Esophagus squamous epithelium (tissue), 5 donors: ENCODE measurements at places on chromosomes 2 and 18.

DNA sequence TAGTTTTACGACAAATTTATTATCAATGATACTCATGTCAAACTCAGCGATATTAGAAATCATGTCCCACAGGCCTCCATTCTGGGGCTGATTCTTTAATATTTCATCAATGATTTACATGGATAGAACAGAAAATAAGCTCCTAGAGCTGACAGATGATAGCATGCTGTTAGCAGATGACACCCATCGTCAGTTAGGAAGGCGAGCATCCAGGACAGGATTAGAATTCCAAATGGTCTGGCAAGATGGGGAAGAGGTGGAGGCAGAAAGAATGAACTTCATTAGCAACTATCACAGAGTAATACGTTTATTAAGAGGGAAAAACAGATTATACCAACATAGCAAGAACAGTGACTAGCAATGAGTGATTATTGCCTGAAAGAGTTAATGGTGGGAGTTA is 46.2 kb upstream of the ACVR1 start:
- no peaks in the 10 kb centered on the region for H3K4me1 ChIP-seq
- H3K36me3 ChIP-seq = no peaks in the 10 kb centered on the region
- H3K27ac ChIP-seq = no peak overlapping the region
- no peak overlapping the region for H3K4me3 ChIP-seq
- no peaks in the 10 kb centered on the region for H3K27me3 ChIP-seq

DNA sequence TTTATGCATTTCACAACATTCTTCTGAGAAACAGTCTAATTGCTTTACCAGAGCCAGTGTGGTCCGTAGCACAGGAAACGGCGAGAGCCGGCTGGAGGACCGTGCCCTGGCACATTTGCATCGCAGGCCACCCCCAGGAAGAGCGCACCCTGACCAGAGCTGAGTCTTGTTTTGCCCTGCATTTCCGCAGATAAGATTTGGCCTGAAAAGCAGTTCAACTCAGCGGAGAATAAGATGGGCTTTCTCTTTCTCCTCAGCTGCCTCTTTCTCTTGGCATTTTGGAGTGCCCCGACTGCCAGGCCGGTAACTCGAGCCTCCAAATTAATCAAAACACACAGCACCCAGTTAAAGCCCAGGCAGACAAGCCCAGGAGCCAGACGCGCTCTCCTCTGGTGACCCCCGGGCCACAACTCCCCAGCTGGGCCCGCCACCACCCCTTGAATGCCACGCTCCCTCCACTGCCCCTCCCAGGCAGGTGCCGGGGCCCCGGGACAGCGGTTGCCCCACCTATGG is 464 bp downstream of the COL4A4 start:
- DNase-seq = no peak
- peak overlapping the region; percentile 54 for H3K4me3 ChIP-seq
- peak overlapping the region; percentile 25 for H3K27ac ChIP-seq
- H3K4me1 ChIP-seq = peaks cover 25% of the 10 kb centered on the region
- H3K27me3 ChIP-seq = no peaks in the 10 kb centered on the region

DNA sequence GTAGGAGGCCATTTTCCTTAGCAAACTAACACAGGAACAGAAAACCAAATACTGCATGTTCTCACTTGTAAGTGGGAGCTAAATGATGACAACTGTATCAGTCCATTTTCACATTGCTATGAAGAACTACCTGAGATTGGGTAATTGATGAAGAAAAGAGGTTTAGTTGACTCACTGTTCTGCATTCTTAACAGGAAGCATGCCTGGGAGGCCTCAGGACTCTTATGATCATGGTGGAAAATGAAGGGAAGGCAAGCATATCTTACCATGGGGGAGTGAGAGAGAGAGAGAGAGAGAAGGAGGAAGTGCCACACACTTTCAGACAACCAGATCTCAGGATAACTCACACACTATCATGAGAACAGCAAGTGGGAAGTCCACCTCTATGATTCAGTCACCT is 105.3 kb downstream of the PARD3B start:
- no peak overlapping the region for H3K4me3 ChIP-seq
- DNase-seq = no peak
- H3K27ac ChIP-seq = no peak overlapping the region
- peaks cover 5% of the 10 kb centered on the region for H3K4me1 ChIP-seq
- H3K27me3 ChIP-seq = no peaks in the 10 kb centered on the region

GRCh38 chr2:111698743-111699554 is 185.0 kb downstream of the ANAPC1 start:
- no peaks in the 10 kb centered on the region for H3K27me3 ChIP-seq
- peaks cover 72% of the 10 kb centered on the region for H3K4me1 ChIP-seq
- DNase-seq = peak; percentile 20

GRCh38 chr2:17911491-17912260 is 33.2 kb downstream of the KCNS3 start:
- H3K36me3 ChIP-seq = no peaks in the 10 kb centered on the region
- H3K27me3 ChIP-seq = no peaks in the 10 kb centered on the region

DNA sequence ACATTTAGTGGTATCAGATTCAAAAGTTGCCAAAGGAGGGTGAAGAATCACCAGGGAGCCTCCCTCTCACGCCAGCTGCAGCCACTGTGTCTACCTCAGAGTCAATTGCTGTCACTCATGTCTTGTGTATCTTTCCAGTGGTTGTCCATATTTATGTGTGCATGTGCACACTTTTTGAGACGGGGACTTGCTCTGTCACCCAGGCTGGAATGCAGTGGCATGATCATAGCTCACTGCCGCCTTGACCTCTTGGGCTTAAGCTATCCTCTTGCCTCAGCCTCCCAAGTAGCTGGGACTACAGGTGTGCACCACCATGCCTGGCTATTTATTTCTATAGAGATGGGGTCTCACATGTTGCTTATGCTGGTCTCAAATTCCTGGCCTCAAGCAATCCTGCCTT is 4.0 kb downstream of the MOCOS start:
- H3K27me3 ChIP-seq = no peaks in the 10 kb centered on the region
- no peaks in the 10 kb centered on the region for H3K36me3 ChIP-seq
- no peak overlapping the region for H3K27ac ChIP-seq
- peaks cover 27% of the 10 kb centered on the region for H3K4me1 ChIP-seq

DNA sequence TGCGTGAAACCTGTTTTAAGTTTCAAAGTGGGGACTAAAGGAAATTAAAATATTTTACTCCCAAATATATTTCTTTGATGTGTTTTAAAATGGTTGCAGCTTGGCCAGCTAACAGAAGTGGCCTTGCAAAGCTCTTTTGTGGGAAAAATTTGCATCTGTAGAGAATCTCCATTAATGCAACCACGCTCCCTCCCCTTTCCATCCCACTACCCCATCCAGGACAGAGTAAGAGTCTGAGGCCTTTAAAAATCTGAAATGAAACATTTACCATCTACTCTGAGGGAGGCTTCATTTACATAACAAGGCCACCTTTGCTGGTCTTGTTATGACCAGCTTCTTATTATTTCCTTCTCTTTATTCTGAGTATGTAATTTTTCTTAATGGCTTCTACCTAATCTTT is 63.5 kb downstream of the STAT4 start:
- H3K4me3 ChIP-seq = no peak overlapping the region
- no peaks in the 10 kb centered on the region for H3K27me3 ChIP-seq
- H3K36me3 ChIP-seq = no peaks in the 10 kb centered on the region
- no peak overlapping the region for H3K27ac ChIP-seq
- no peak for DNase-seq
- H3K4me1 ChIP-seq = no peaks in the 10 kb centered on the region

GRCh38 chr18:80109676-80110078 is 615 bp downstream of the ADNP2 start:
- no peak for DNase-seq
- H3K36me3 ChIP-seq = no peaks in the 10 kb centered on the region
- peaks cover 37% of the 10 kb centered on the region for H3K4me1 ChIP-seq

- H3K4me3 ChIP-seq = peak overlapping the region; percentile 64
- H3K4me1 ChIP-seq = peaks cover 10% of the 10 kb centered on the region
- H3K27ac ChIP-seq = no peak overlapping the region
- H3K36me3 ChIP-seq = no peaks in the 10 kb centered on the region
Measured at GRCh38 chr2:131035826-131036231, 57.4 kb downstream of the FAM168B start.

- H3K4me3 ChIP-seq = no peak overlapping the region
- H3K27ac ChIP-seq = no peak overlapping the region
- no peak for DNase-seq
- peaks cover 11% of the 10 kb centered on the region for H3K27me3 ChIP-seq
- peaks cover 4% of the 10 kb centered on the region for H3K4me1 ChIP-seq
- no peaks in the 10 kb centered on the region for H3K36me3 ChIP-seq
Measured at GRCh38 chr2:85900366-85900765, 11.6 kb upstream of the ST3GAL5 start.

- no peaks in the 10 kb centered on the region for H3K27me3 ChIP-seq
- no peak overlapping the region for H3K4me3 ChIP-seq
- DNase-seq = no peak
- no peaks in the 10 kb centered on the region for H3K36me3 ChIP-seq
- H3K27ac ChIP-seq = no peak overlapping the region
- no peaks in the 10 kb centered on the region for H3K4me1 ChIP-seq
Measured at GRCh38 chr2:40935349-40935748, 483.5 kb upstream of the SLC8A1 start.

- DNase-seq = no peak
- H3K27ac ChIP-seq = no peak overlapping the region
- no peaks in the 10 kb centered on the region for H3K4me1 ChIP-seq
- H3K4me3 ChIP-seq = no peak overlapping the region
- no peaks in the 10 kb centered on the region for H3K36me3 ChIP-seq
- H3K27me3 ChIP-seq = no peaks in the 10 kb centered on the region
Measured at GRCh38 chr18:42229211-42230210, 274.5 kb downstream of the PIK3C3 start.

DNA sequence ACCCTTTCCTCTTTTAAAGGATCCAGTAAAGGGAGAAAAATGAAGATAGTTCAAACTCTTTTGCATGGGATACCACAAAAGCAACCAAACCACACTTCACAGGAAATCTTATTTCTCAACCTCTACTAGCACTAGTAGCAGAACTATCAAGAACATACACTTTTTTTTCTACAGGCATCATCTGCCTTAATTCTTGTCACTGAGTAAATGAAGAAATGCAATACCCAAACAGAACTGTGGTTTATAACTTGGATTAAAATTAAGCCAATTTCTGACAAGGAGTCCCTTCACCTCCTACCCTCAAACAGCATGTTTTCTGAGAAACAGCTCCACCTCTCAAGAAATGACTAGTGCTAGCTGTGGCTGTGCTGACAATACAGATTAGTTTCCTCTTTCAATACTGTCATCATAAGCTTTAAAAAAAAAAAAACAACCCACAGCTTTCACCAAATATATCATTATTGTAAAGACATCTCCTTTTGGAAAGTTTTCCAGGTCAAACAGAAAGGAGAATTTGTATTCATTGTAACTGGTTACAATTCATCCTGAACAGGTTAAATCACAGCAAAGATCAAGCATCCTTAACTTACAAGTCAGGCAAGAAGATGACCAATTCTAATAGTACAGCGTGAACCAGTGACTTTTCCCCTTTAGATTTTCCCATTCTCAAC is 44.4 kb downstream of the PTPN2 start:
- no peaks in the 10 kb centered on the region for H3K27me3 ChIP-seq
- H3K4me1 ChIP-seq = peaks cover 32% of the 10 kb centered on the region
- no peak for DNase-seq
- H3K36me3 ChIP-seq = peaks cover 23% of the 10 kb centered on the region

DNA sequence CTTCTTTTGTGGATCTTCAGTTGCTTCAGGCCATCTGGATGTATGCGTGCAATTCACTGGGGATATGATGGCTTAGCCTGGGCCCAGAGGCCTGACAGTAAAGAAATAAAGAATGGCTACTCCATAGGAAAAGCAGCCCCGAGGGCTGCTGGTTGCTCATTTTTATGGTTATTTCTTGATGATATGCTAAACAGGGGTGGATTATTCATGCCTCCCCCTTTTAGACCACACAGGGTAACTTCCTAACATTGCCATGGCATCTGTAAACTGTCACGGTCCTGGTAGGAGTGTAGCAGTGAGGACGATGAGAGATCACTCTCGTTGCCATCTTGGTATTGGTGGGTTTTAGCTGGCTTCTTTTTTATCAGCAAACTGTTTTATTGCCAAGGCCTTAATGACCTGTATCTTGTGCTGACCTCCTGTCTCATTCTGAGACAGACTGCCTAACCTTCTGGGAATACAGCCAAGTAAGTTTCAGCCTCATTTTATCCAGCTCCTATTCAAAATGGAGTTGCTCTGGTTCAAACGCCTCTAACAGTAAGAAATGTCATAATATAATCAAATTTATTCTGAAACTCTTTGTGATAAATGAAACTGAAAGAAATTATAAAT is 60.5 kb downstream of the DSEL start:
- no peak overlapping the region for H3K4me3 ChIP-seq
- no peak overlapping the region for H3K27ac ChIP-seq
- no peaks in the 10 kb centered on the region for H3K4me1 ChIP-seq
- H3K27me3 ChIP-seq = no peaks in the 10 kb centered on the region
- H3K36me3 ChIP-seq = no peaks in the 10 kb centered on the region

DNA sequence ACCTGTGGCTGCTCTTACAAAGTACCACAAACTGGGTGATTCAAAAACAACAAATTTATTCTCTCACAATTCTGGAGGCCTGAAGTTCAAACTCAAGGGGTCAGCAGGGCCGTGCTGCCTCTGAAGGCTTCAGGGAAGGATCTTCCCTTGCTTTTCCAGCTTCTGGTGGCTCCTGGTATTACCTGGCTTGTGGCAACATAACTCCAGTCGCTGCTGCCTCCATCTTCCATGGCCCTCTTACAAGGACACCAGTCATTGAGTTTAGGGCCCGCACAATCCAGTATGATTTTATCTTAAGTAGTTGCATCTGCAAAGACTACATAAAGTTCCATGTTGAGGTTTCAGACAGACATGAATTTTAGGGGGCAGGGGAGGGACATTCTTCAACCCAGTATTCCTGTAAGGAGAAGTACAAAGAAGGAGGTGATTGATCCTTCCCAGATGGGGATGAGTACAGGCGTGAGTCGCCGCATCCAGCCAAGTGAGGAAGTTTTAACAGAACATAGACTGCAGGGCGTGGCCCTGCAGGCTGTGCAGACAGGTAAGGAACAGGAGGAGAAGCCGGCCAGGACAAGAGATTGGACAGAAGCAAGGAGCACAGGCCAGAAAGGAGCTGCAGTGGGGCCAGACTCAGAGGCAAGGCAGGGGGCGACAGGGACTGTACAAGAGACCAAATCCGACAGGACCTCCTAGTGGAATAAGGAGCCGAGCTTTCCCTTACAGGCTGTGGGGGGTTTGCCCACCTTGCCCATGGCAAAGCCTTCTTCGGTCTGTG is 44.4 kb upstream of the BZW1 start:
- H3K36me3 ChIP-seq = no peaks in the 10 kb centered on the region
- H3K27me3 ChIP-seq = no peaks in the 10 kb centered on the region
- H3K4me1 ChIP-seq = no peaks in the 10 kb centered on the region

DNA sequence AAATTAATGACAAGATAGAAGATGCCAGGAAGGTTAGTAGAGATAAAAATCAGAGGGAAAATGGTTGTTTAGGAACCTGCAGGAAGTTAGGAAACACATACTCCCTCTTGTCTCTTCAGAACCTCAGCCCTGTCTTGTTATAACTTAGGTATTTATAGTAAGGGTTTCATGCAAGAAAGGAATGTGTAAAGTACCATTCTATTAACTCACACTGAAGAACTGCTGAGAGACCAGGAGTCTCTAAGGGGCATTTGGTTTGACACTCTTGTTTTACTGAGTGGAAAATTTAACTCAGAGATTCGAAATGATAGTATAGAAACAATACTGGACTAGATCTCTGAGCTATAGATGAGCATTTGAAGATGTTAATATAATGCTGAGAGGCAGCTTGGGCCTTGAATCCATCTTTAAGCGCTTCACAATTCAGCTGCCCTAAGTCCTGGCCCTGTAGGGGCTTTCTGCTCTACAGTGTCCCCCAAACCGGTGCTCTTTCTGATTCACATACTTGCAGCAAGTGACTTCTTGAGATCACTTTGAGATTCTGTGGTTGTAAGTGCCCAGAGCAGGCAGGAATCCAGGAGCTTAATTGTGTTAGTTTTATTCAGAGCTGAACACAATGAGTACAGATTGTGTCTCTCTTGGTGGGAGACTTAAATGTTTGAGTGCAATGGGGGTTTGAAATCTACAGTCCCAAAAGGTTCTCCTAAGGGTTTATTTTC is 235.0 kb upstream of the RGPD4 start:
- no peak overlapping the region for H3K4me3 ChIP-seq
- H3K27ac ChIP-seq = no peak overlapping the region
- DNase-seq = no peak
- no peaks in the 10 kb centered on the region for H3K4me1 ChIP-seq
- H3K27me3 ChIP-seq = no peaks in the 10 kb centered on the region
